ENCODE measurements at places on chromosomes 2 and 18.

GRCh38 chr2:129870685-129871241 is 108.7 kb upstream of the RAB6C start:
- DNase-seq = no peak

- no peak for DNase-seq
Measured at GRCh38 chr2:55526174-55526573, 6.7 kb downstream of the CFAP36 start.

- no peak for DNase-seq
Measured at GRCh38 chr2:113791697-113792590, 35.5 kb upstream of the SLC35F5 start.

GRCh38 chr2:696999-697627 is 19.9 kb upstream of the TMEM18 start:
- no peak for DNase-seq
